ENCODE measurements at places on chromosomes 16 and 17. TPM values are rescaled to one million over a fixed set of nuclear protein-coding genes. Genes with fewer than 3 reads are reported as not detected.

MMP28 gene
- 64.0 TPM for total RNA-seq

TMEM238L gene
- total RNA-seq: not detected

C17orf58 gene
- 7.2 TPM for total RNA-seq

- no peak for DNase-seq
These were observed 7.1 kb downstream of the COL1A1 start for GRCh38 chr17:50194140-50194933.

GRCh38 chr16:62966626-62967025 is 930.4 kb upstream of the CDH8 start:
- DNase-seq: no peak

DNA sequence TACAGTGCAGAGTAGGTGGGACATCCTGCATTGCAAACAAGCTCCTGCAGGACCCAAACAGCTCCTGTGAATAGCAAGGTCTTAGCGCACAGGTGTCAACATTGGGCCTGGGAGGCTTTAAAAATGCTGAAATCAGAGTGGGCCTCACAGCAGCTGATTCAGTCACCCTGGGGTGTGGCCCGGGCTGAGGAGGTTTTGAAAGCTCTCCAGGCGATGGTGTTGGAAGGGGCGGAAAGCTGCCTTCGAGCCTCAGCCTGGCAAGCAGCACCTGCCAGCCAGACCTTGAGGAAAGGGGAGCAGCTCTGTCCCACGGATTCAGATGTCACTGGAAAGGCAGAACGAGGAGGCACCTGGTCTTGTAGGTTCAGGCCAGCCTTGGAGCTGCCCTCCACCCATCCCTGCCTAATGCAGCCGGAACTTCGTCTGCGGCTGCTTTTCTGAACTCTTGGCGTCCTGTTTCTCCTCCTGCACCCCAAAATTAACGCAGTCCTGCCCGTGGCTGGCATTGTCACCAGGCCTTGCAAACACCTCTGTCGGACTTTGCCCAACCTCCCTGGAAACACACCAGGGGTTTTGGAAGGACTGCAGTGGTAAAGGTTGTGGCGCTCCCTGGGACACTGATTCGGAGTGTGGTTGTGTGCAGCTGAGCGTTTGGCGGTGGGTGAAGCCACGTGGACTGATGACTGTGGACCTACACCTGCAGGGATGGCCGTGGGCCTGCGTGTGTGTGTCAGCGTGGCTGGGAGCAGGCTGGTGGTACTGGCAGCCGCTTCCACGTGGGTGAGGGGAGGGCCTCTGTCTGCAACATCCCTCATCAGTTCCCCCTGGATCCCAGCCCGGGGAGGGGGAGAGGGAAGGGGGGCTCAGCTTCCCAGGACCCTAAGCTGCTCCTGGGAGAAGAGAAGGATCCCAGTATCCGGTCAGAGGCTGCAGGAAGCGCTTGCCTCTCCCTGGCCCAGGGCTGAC is 3.4 kb downstream of the NECAB2 start:
- no peak for DNase-seq

DNA sequence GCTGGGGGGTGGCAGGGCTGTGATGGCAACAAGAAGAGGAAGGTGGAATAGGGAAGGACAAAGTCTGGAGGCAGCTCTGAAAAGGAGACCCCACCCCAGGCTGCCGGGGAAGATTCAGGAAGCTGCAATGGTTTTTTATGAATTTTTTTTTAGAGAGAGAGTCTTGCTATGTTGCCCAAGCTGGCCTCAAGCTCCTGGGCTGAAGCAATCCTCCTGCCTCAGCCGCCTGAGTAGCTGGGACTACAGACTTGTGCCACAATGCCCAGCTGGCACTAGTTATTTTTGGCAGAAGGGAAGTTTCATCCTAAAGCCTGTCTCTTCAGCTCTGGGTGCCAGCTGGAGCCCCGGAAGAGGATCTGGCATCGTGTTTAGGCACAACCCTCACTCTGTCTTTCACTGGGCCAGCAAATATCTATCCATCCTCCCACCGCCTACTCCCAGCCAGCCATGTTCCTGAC is 1.3 kb upstream of the CES3 start:
- no peak for DNase-seq

- peak; percentile 80 for DNase-seq
These were observed 175.2 kb upstream of the SALL1 start for GRCh38 chr16:51326131-51326856.

- DNase-seq: no peak
These were observed 842 bp downstream of the MRPL10 start for GRCh38 chr17:47830396-47831002.

DNA sequence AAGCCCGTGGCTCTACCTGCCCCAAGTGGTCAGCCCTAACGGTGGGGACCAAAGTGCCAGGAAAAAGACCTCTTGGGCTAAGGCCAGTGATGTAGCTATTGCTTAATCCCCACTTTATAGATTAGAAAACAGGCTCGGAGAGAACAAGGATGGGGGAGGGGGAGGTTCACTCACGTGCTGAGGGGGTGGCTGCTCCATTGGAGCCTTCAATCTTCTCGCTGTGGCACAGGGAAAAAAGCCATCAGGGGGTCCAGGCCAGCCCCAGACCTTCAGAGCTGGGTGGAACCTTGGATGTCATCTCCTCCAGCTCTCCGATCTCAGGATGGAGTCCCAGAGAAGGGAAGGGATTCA is 45.9 kb downstream of the SRCIN1 start:
- no peak for DNase-seq

- no peak for DNase-seq
These were observed 74.6 kb downstream of the KSR1 start for GRCh38 chr17:27530764-27531391.

DNA sequence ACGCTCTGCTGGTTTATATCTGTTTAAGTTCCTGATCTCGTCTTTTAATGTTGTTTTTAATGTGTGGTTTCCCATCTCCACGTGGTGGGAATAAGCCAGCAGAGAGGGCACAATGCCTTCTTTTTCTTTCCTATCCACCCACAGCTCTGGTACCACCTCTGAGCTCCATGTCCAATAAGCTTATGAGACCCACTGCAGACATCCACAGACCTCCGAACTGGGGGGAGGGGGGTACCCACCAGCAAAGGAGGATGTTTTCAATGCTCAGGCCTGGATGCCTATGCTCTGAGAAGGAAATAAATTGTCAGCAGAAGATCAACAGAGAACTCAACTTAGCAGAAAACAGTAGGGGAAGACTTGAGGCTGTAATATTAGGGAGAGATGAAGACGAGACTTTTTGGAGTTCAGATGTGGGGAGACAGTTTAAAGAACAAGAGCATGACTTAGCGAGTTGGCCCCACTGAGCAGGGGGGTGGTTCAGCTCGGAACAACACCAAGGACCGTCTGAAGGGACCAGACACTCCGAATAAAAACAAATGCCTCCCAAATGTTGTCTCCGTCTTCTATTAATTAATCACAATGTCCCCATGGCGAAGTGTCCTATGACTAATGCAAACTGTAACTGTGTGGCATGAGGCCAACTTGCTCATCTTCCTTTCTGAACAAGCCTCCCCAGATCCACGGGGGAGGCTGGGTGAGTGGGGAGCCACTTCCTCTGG is 62.7 kb downstream of the GAS7 start:
- DNase-seq: no peak

DNA sequence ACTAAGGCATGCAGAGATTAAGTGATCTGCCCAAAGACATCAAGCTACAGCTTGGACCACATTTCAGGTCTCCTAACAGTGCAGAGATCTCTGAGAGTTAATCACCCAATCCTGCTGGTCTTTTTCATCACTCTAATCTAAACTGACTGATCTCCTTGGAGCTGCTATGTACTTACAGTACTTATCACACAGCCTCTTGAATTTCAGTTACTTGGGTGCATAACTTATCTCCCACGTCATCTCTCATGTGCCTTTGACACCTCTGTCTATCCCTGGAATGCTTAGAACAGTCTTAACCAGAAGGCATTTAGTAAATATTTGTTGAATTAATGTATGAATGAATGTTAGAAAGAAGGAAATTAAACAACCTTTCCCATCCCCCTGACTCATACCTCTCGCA is 139.0 kb downstream of the SNX11 start:
- DNase-seq: no peak

GRCh38 chr17:49932138-49932723 is 36.8 kb upstream of the DLX4 start:
- DNase-seq: no peak

DNA sequence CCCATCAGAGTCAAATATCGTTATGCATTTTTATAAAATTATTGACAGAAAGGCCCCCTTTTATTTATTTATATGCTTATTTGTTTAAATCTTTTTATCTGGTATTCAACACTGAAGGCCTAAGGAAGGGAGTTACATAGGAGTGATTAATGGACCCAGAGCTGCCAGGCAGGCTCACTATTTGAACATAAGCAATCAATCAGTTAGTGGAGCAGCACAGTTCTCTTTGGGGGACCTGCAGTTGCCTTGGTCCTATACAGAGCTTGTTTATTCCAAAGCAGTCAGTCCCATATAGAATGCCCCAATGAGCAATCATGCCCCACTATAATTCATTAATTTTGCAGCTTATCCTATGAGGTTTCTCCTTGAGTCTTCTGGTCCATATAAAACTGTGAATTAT is 389.4 kb upstream of the GOT2 start:
- DNase-seq: no peak

- peak; percentile 63 for DNase-seq
These were observed 434.8 kb downstream of the SLC39A11 start for GRCh38 chr17:72657467-72658317.

Measured in mammary epithelial cell (primary cell).